ENCODE measurements at places on chromosomes 11 and 22. TPM values are rescaled to one million over a fixed set of nuclear protein-coding genes. Genes with fewer than 3 reads are reported as not detected.

GRCh38 chr22:27996981-27997380 is 77.9 kb upstream of the PITPNB start:
- H3K36me3 ChIP-seq: no peaks in the 10 kb centered on the region
- no peak overlapping the region for H3K4me3 ChIP-seq

DNA sequence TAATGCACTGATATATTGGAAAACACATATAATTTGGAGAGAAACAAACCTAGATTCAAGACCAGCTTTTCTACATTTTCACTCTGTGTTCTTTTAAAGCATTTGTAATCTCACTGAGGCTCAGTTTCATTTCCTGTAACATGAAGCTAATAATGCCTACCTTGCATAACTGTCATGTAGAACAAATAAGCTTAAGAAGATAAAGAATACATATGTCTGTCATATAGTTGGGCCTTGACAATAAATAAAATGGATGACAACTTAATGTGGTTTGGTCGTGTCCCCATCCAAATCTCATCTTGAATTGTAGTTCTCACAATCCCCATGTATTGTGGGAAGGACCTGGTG is 35.2 kb upstream of the FIBIN start:
- H3K4me1 ChIP-seq: no peaks in the 10 kb centered on the region
- no peak for DNase-seq
- no peaks in the 10 kb centered on the region for H3K27me3 ChIP-seq
- H3K4me3 ChIP-seq: no peak overlapping the region

DNA sequence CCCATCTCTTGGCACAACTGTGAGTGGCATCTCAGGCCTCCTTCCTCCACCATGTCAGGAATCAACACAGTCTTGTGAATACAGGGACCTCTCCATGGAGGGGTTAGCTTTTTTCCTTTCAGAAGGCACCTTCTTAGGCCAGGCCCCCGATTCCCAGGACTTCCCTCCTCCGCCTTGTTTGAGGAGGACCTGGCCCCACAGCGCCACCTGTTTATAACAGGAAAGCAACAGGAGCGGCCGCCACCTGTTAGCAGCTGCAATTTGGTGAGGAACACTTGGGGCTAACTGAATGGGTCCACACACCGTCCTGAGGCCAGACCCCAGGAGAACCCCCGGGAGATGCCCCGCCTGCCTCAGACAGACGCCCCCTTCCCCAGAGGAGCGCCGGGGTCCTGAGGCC is 3.8 kb upstream of the PKP3 start:
- no peaks in the 10 kb centered on the region for H3K4me1 ChIP-seq
- H3K4me3 ChIP-seq: no peak overlapping the region
- no peaks in the 10 kb centered on the region for H3K27me3 ChIP-seq
- H3K27ac ChIP-seq: no peak overlapping the region
- H3K36me3 ChIP-seq: no peaks in the 10 kb centered on the region

GRCh38 chr11:121659811-121660210 is 207.0 kb upstream of the SORL1-AS1 start:
- H3K27ac ChIP-seq: no peak overlapping the region
- peaks cover 6% of the 10 kb centered on the region for H3K4me1 ChIP-seq
- peaks cover 6% of the 10 kb centered on the region for H3K27me3 ChIP-seq
- H3K36me3 ChIP-seq: no peaks in the 10 kb centered on the region

DNA sequence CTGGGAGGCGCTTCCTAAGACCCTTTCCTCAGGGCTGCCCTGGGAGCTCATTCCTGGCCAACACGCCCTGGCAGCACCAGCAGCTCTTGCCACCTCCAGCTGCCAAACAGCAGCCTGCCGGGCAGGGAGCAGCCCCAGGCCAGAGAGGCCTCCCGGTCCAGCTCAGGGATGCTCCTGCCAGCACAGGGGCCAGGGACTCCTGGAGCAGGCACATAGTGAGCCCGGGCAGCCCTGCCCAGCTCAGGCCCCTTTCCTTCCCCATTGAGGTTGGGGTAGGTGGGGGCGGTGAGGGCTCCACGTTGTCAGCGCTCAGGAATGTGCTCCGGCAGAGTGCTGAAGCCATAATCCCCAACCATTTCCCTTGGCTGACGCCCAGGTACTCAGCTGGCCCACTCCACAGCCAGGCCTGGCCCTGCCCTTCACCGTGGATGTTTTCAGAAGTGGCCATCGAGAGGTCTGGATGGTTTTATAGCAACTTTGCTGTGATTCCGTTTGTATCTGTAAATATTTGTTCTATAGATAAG is 7.6 kb downstream of the SLC39A13 start:
- peaks cover 50% of the 10 kb centered on the region for H3K36me3 ChIP-seq
- H3K27me3 ChIP-seq: no peaks in the 10 kb centered on the region
- H3K4me1 ChIP-seq: peaks cover 3% of the 10 kb centered on the region
- DNase-seq: no peak
- no peak overlapping the region for H3K4me3 ChIP-seq
- no peak overlapping the region for H3K27ac ChIP-seq

- DNase-seq: no peak
- H3K4me3 ChIP-seq: no peak overlapping the region
- H3K27me3 ChIP-seq: no peaks in the 10 kb centered on the region
- H3K27ac ChIP-seq: peak overlapping the region; percentile 65
- H3K36me3 ChIP-seq: peaks cover 31% of the 10 kb centered on the region
Measured at GRCh38 chr11:5631417-5631816, 6.6 kb downstream of the TRIM34 start.

Gene MMP11
- 11.6 TPM for total RNA-seq

Gene FLRT1
- not detected for total RNA-seq

DNA sequence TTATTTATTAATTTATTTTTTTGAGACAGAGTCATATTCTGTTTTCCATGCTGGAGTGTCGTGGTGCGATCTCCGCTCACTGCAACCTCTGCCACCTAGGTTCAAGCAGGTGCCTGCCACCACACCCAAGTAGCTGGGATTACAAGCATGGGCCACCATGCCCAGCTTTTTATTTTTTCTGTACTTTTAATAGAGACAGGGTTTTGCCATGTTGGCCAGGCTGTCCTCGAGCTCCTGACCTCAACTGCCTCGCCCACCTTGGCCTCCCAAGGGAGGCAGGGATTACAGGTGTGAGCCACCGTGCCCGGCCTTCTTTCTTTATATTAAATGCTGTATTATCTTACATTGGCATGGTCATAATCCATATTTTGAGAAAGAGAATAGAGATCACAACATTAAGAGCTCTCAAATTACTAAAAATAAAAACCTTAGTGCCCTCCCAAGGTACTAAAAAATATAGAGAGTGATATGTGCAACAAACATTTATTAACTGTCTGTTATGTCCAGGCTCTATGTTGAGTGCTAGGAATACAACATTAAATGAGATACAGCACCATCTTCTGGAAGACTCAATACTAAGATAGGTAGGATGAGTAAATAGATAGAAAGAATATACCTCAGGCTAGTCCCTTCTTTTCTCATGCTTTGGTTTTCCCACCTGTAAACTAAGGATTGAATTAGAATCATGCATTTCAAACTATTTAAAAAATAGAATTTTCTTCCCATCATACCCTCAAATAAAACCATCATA is 84.1 kb downstream of the BBOX1 start:
- no peaks in the 10 kb centered on the region for H3K36me3 ChIP-seq
- no peaks in the 10 kb centered on the region for H3K4me1 ChIP-seq
- no peak overlapping the region for H3K27ac ChIP-seq
- H3K27me3 ChIP-seq: no peaks in the 10 kb centered on the region
- no peak for DNase-seq

Gene LMO2
- total RNA-seq: 6.2 TPM

DNA sequence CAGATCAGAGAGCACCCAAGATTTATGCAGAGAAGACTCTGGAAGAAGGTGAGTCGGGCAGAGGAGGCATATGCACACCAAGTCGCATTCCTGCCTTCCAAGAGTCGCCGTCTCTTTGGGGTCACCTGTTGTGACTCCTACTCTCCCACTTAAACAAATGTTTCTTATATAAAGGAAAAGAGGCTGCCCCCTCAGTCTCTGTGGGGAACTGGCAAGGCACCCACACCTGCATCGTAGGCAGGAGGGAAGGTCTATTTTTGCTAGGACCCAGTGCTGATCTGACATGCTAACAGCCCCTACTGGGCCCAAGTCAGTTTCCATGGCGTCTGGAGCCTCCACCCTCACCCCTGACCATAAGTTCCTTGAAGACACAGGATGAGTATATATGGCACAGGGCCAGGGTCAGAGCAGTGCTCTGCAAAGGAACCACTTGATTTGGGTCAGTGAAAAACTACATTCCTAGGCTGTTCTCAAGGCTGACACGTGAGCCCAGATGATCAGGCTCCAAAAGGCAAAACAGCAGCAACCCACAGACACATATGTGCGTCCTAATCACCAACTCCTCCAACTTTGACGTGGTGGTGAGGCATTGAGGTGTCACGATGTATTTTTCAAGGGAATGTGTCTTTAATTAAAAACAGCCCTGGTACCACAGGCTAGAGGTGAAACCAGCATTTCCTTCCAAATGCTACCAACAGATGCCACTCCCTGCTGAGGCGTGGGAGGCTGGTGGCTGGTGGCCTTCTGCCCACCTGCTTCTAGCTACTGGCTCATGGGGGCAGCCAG is 55.6 kb upstream of the CSNK2A3 start:
- no peak overlapping the region for H3K27ac ChIP-seq
- H3K4me3 ChIP-seq: no peak overlapping the region
- no peaks in the 10 kb centered on the region for H3K27me3 ChIP-seq
- no peak for DNase-seq

Gene CNIH2
- 2.0 TPM for total RNA-seq

DNA sequence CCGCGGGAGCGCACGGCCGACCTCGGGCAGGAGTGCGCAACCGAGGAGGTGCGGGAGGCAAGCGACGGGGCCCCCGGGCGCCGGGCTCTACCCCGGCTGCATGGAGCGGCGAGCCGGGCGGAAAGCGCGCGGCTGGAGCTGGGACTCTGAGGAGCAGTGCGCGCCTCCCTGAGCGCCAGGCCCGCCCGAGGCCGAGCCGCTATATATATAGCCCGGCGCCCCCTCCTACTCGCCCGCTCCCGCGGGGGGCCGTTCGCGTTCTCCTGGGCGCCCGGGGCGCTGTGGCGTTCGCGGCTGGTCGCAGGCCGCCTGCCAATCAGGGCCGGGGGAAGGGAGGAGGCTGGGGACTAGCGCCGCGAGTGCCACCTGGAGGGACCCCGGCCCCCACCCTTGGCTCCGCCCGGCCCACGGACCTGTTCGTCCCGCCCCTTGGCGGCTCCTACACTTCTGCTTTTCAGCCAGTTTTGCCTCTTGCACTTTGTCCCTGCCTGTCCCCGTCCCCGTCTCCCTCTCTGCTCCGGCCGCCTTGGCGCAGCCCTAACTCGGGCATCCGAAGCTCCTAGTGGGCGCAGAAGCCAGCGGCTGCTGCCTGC is at the start of gene FGF4:
Gene FGF4 (minus strand): TSS at position 179 of the 593 bp plus-strand sequence. CDS start 257 bp downstream, outside the sequence.
- H3K27ac ChIP-seq: no peak within 1 kb of the TSS
- DNase-seq: no peak
- H3K4me1 ChIP-seq: peaks cover 2% of the 10 kb centered on the region
- H3K27me3 ChIP-seq: no peaks in the 10 kb centered on the region
- no peak within 1 kb of the TSS for H3K4me3 ChIP-seq

GRCh38 chr11:111428113-111428876 is 49.2 kb upstream of the POU2AF1 start:
- no peak overlapping the region for H3K4me3 ChIP-seq
- H3K27me3 ChIP-seq: no peaks in the 10 kb centered on the region
- H3K36me3 ChIP-seq: no peaks in the 10 kb centered on the region
- no peak for DNase-seq

DNA sequence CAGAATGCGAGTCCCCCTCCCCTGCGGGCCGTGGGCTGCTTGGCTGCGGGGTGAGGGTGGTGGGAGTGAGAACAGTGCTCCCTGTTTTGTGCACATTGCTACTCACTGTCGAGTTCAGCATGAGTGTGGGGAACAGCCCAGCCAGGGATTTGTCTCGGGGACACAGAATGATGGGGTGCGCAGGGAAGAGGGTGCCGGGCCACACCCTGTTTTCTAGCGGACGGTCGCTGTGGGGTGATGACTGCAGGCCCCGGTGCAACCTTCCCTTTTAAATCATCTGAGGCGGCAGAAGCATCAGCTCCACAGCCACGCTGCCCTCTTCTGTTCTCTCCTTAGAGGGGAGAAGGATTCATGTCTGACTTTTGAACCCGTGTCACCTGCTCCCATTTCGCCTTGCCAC is 1051.2 kb downstream of the TBC1D22A start:
- no peak overlapping the region for H3K27ac ChIP-seq
- no peak for DNase-seq

DNA sequence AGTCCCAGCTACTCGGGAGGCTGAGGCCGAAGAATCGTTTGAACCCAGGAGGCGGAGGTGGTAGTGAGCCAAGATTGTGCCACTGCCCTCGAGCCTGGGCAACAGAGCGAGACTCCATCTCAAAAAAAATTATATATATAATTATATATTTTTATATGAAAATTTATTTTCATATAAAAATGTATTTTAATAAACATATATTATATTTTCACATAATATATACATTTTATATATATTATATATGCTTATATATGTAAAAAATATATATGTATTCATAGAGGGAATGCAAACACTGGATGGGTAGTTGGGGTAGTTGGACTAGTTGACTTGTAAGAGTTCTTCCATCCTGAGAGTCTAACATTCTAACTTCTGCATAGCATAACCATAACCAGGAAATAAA is 20.3 kb downstream of the DEUP1 start:
- H3K4me3 ChIP-seq: no peak overlapping the region
- H3K27me3 ChIP-seq: no peaks in the 10 kb centered on the region
- H3K36me3 ChIP-seq: no peaks in the 10 kb centered on the region

GRCh38 chr22:25281675-25282345 is 62.4 kb downstream of the CRYBB2 start:
- no peak overlapping the region for H3K27ac ChIP-seq
- peak overlapping the region; percentile 19 for H3K4me3 ChIP-seq
- no peaks in the 10 kb centered on the region for H3K36me3 ChIP-seq
- H3K4me1 ChIP-seq: peaks cover 17% of the 10 kb centered on the region
- peak; percentile 24 for DNase-seq

Gene SMC1B
- total RNA-seq: 0.07 TPM

GRCh38 chr11:74142624-74143023 is 28.2 kb downstream of the C2CD3 start:
- no peaks in the 10 kb centered on the region for H3K27me3 ChIP-seq
- H3K27ac ChIP-seq: no peak overlapping the region
- peaks cover 13% of the 10 kb centered on the region for H3K36me3 ChIP-seq
- no peaks in the 10 kb centered on the region for H3K4me1 ChIP-seq
- DNase-seq: no peak
- H3K4me3 ChIP-seq: no peak overlapping the region

Gene LYVE1
- total RNA-seq: not detected

Gene OR52H1
- 0.37 TPM for total RNA-seq

Gene VSIG10L2
- total RNA-seq: not detected

DNA sequence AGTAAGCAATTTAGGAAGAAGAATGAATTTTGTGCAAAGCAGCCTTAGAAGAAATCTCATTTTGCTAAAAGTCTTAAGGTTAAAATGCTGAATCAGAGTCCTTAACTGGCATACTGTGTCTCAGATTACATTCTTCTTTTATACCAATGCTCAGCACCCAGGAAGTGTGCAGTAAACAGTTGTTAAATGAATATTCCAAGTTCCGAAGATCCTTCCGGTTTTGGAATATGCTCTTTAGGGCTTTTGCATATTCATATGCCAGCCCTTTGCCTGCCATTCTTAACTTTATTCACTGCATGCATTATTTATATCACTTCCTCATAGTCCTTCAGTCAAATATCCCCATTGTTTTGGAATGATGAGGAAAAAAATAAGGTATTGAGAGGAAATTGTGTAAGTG is 242.0 kb downstream of the DDX10 start:
- no peak overlapping the region for H3K4me3 ChIP-seq
- no peak overlapping the region for H3K27ac ChIP-seq
- DNase-seq: no peak
- no peaks in the 10 kb centered on the region for H3K4me1 ChIP-seq
- H3K36me3 ChIP-seq: no peaks in the 10 kb centered on the region
- H3K27me3 ChIP-seq: no peaks in the 10 kb centered on the region

Gene MYOD1
- not detected for total RNA-seq

Gene MISFA
- total RNA-seq: 1.2 TPM
